NCI-H1930 (cell line): ENCODE measurements at places on chromosomes 1 and 21.

DNA sequence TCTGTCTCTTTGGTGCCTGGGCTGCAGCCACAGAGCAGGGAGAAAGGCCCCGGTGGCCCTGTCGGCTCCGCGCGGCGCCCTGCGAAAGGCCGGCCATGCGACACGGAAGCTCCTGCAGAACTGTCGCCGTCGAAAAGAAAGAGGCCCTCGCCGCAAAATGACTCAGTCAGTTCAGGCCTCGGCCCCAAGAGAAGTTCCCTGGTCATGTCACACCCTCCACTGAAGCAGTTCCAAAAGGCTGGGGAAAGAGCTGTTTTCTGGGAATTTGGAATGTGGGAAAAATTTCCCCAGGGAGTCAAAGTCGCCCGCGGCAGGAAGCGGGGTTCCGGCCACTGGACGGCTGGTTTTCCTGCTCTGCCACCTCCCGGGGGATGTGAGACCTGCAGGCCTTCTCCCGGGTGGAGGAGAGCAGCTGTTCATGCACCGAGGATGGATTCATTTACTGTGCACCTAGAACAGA lies 115.8 kb upstream of the ZNF678 start:
- no peak for DNase-seq

GRCh38 chr1:94803517-94804441 lies 16.4 kb upstream of the SLC44A3 start:
- no peak for DNase-seq

DNA sequence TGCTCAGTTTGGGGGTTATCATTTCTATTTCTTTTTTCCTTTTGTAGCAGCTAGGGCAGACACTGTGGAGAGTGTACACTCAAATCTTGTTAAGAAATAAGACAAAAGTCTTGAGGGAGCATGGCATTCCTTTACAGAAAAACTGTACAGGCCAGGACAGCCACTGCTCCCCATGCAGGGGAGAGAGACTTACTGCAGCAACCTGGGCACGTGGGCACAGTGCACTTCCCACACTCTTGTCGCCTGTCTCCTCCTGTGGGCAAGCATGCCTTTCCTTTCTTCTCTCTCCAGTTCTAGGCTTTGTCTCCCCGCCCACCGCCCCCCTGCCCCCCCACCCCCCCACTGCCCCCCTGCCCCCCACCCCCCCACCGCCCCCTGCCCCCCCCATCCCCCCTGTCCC lies 51.9 kb downstream of the PHC2 start:
- DNase-seq = no peak

DNA sequence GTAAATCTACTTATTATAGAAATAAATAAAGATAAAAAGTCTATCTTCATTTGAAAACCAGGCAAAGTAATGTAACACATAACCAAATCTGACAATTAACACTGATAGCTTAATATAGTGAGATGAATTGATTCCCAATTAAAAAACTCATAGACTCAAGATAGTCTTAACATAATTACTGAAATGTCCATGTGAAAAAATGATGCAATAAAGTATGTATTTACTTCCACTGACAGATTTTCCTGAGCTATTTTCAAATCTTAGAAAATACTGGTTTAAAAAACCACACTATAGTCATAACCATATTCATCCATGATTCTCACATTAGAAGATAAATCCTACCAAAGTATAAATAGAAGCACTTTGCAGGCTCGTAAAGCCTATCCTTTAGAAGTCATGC lies 9.6 kb upstream of the DONSON start:
- no peak for DNase-seq

DNA sequence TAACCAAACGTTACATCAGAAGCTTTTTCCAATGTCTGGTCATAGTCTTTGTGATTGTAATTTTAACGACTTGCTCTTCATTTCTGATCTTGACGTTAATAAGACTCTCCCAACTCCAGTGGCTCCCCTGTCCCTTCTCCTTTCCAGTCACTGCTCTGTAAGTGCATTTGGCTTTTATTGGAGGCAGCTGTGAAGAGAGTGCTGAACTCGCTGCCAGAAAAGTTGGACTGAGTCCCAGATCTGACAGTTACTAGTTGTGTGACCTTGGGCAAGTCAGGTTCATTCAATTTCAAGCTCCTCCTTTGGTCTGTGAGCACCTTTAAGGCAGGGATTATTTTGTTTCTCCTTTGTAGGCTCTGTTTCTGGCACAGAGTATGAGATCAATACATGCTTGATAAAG lies 109.6 kb upstream of the TSPAN2 start:
- no peak for DNase-seq
